ENCODE measurements at places on chromosomes 4 and X.
A peak's percentile ranks its signal among the peaks of the same experiment; 100 is the strongest.

- no peaks in the 10 kb centered on the region for H3K27me3 ChIP-seq
- no peak overlapping the region for H3K27ac ChIP-seq
These were observed 2.3 kb downstream of the S100P start for GRCh38 chr4:6695660-6696610.

DNA sequence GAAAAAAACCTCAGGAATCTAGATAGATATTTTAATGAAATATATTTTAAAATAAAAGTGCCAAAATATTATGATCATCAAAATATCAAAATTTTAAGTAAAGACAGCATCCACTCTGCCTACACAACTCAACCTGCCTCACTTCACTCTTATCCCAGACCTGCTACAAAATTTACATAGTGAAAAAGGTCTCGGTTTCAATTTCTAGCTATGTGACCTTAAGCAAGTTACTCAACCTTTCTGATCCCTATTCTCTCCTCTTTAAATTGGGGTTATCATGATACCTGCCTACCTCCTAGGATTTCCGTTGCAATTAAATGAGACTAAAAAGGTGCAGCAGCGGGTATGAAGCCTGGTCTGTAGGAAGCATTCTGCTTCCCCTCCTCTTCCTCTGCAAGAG lies 72.9 kb downstream of the FAM114A1 start:
- no peak overlapping the region for H3K4me3 ChIP-seq
- H3K27ac ChIP-seq = no peak overlapping the region
- no peaks in the 10 kb centered on the region for H3K4me1 ChIP-seq
- peaks cover 23% of the 10 kb centered on the region for H3K36me3 ChIP-seq
- DNase-seq = no peak

DNA sequence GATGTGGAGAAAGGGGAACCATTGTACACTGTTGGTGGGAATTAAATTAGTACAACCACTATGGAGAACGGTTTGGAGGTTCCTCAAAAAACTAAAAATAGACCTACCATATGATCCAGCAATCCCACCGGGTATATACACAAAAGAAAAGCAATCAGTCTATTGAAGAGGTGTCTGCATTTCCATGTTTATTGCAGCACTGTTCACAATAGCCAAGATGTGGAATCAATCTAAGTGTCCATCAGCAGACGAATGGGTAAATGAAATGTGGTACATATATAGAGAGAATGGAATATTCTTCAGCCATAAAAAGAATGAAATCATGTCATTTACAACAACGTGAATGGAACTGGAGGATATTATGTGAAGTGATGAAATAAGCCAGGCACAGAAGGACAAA lies 208.1 kb downstream of the TRIML1 start:
- no peaks in the 10 kb centered on the region for H3K36me3 ChIP-seq
- H3K27ac ChIP-seq = no peak overlapping the region
- H3K4me1 ChIP-seq = no peaks in the 10 kb centered on the region

DNA sequence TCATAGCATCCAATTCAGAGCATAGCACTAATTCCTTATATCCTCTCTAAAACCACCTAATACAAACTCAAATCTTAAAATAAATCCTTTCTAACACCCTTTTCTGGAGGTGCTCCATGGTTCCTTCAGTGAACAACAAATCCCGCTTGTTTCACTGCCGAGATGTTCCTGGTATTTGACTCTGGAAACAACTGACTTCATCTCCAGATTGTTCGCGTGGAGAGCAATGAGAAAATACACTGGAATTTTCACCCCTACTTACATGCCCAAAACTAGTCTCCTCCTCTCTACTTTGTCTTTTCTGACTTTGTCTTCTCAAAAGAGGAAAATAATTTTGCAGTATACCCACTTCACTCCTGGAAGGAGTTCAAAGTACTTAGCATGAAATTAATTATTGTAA lies 129.0 kb downstream of the PLS3 start:
- no peak overlapping the region for H3K4me3 ChIP-seq
- H3K36me3 ChIP-seq = no peaks in the 10 kb centered on the region
- no peaks in the 10 kb centered on the region for H3K4me1 ChIP-seq
- peak overlapping the region; percentile 36 for H3K27ac ChIP-seq
- no peaks in the 10 kb centered on the region for H3K27me3 ChIP-seq
- no peak for DNase-seq

DNA sequence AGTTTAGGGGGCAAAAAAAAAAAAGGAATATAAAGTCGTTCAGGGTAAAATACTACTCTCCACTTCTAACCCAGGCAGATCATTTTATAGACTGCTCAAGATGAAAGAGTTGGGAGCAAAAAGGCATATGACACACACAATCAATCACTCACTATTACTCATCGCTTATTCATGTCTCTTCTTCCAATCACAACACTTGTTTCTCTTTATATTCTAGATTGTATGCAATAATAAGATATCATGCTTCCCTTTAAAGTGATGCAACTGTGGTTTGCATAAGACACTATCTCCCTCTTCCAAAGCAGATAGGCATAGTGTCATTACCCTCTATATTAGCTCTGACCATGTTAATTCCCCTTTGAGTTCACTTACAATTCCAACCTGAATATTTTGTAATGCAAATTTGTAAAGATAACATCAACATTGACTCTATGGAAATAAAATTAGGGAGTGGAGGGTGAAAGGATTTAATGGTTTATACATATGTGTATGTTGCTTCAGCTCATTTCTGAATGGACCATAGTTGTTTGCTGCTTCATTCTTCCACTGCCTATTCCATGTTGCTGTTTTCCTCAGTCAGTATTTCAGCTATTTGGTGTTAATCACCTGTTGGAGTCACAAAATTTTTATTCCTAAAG lies 154.9 kb upstream of the EPHA5 start:
- no peaks in the 10 kb centered on the region for H3K36me3 ChIP-seq
- no peaks in the 10 kb centered on the region for H3K27me3 ChIP-seq
- no peak overlapping the region for H3K4me3 ChIP-seq
- no peak overlapping the region for H3K27ac ChIP-seq
- DNase-seq = no peak

- no peak overlapping the region for H3K4me3 ChIP-seq
- H3K27ac ChIP-seq = no peak overlapping the region
- DNase-seq = no peak
- H3K27me3 ChIP-seq = no peaks in the 10 kb centered on the region
- H3K36me3 ChIP-seq = no peaks in the 10 kb centered on the region
- no peaks in the 10 kb centered on the region for H3K4me1 ChIP-seq
These were observed 197.1 kb downstream of the SLC7A11 start for GRCh38 chr4:138045036-138045435.

GRCh38 chr4:147498031-147498660 lies 17.2 kb downstream of the EDNRA start:
- no peaks in the 10 kb centered on the region for H3K4me1 ChIP-seq
- no peaks in the 10 kb centered on the region for H3K27me3 ChIP-seq
- no peak overlapping the region for H3K27ac ChIP-seq
- no peak overlapping the region for H3K4me3 ChIP-seq
- no peaks in the 10 kb centered on the region for H3K36me3 ChIP-seq

DNA sequence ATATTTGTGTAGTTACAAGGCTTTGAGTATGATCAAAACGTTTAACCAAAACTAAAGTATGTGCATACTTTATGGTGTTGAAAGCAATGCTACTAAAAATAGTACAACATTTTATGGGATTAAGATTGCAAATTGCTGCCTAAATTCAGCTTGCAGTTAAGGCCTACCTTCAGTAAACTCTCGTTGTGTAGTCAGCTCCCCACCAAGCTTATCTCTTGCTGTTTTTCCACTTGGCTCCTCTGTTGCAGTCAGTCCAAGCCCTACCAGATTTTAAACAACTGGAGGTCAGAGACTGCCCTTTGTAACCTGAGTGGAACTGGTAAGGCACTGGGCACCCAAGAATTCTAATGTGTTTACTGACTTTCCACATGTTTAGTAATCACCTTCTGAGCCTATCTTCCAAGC lies 25.7 kb downstream of the AFF1 start:
- no peak for DNase-seq
- H3K27ac ChIP-seq = peak overlapping the region; percentile 51
- H3K36me3 ChIP-seq = no peaks in the 10 kb centered on the region

DNA sequence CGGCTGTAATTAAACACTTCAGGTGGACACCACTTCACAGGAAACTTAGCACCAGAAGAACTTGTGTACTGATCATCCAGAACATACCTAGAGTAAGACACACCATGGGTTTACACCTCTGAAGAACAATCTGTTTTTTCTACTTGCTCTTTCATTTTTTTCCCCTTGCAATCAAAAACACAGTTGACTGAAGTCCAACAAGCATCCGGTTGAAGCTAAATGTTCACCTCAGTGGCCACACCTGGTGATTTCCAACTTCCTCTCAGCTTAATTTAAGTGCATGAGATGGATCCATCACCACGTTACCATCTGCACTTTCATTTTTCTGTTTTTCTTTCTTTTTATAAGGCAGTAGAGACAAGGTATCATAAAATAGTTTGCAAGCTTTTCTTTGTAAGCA lies 4.9 kb upstream of the TXK start:
- H3K4me1 ChIP-seq = no peaks in the 10 kb centered on the region
- no peak for DNase-seq

DNA sequence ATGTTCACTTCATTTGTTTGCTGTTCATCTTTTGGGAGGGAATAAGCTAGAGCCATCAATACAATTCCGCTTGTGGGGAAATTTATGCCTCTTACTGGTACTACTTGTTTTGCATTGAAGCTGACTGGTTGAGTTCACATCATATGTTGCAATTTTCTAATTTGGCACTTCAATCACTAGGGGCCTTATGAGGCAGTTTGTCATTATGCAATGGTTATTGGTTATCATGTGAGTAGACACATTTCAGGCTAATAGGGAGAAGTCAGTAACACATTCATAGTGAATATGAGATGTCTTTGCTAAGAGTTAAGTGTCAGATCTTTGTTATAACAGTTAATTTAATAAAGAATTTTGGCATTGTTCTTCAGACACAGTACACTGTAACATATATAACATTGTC lies 5.0 kb downstream of the RPL36A start:
- H3K27me3 ChIP-seq = no peaks in the 10 kb centered on the region
- H3K27ac ChIP-seq = no peak overlapping the region
- no peaks in the 10 kb centered on the region for H3K4me1 ChIP-seq
- no peak for DNase-seq
- H3K4me3 ChIP-seq = no peak overlapping the region
- no peaks in the 10 kb centered on the region for H3K36me3 ChIP-seq

DNA sequence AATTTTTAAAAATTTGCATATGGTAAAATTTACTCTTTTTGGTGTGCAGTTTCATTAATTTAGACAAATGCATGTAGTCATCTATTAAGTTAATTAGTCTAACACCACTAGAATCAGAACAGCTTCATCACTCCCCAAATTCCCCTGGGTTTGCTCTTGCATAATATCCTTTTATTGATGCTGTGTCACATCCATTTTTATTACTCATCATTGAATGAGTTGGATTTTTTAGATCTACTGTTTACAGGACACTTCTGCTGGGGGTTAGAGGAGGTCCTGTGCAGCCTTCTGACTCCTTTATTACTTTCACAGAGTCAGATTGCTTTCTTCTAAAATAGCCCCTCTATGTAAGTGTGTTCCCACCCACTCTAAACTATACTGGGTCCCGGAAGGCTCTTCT lies 65.9 kb downstream of the MTHFD2L start:
- H3K4me3 ChIP-seq = no peak overlapping the region
- no peaks in the 10 kb centered on the region for H3K4me1 ChIP-seq
- DNase-seq = no peak
- no peak overlapping the region for H3K27ac ChIP-seq
- H3K36me3 ChIP-seq = no peaks in the 10 kb centered on the region

DNA sequence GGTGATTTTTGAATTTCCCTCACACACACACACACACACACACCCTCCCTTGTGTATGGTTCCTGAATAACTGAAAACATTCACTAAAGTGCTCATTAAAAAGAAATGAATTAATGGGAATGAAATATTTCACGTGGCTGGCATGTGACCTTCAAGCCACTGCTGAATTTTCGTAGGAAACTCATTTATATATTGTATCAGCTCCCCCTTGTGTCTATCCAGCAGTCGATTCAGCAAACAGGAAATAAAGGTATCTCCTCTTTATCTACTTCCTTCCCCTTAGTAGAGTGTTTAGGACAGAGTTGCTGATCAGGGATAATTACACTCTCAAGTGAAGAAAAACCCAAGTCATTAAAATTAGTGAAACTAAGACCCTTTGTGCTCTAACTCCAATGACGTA lies 912.6 kb upstream of the LCORL start:
- H3K4me3 ChIP-seq = no peak overlapping the region
- no peaks in the 10 kb centered on the region for H3K4me1 ChIP-seq
- H3K36me3 ChIP-seq = no peaks in the 10 kb centered on the region
- no peaks in the 10 kb centered on the region for H3K27me3 ChIP-seq
- no peak overlapping the region for H3K27ac ChIP-seq
- no peak for DNase-seq

GRCh38 chr4:77152421-77152820 lies 4.6 kb upstream of the CCNG2 start:
- H3K36me3 ChIP-seq = no peaks in the 10 kb centered on the region
- H3K27ac ChIP-seq = no peak overlapping the region
- no peak overlapping the region for H3K4me3 ChIP-seq

GRCh38 chr4:38202242-38202641 lies 242.0 kb downstream of the PTTG2 start:
- H3K4me3 ChIP-seq = no peak overlapping the region
- no peaks in the 10 kb centered on the region for H3K27me3 ChIP-seq
- no peaks in the 10 kb centered on the region for H3K4me1 ChIP-seq
- H3K36me3 ChIP-seq = no peaks in the 10 kb centered on the region

- no peaks in the 10 kb centered on the region for H3K36me3 ChIP-seq
- H3K27me3 ChIP-seq = no peaks in the 10 kb centered on the region
- DNase-seq = no peak
- H3K4me1 ChIP-seq = no peaks in the 10 kb centered on the region
- no peak overlapping the region for H3K27ac ChIP-seq
- no peak overlapping the region for H3K4me3 ChIP-seq
These were observed 21.6 kb upstream of the PDCL2 start for GRCh38 chr4:55613621-55614020.

DNA sequence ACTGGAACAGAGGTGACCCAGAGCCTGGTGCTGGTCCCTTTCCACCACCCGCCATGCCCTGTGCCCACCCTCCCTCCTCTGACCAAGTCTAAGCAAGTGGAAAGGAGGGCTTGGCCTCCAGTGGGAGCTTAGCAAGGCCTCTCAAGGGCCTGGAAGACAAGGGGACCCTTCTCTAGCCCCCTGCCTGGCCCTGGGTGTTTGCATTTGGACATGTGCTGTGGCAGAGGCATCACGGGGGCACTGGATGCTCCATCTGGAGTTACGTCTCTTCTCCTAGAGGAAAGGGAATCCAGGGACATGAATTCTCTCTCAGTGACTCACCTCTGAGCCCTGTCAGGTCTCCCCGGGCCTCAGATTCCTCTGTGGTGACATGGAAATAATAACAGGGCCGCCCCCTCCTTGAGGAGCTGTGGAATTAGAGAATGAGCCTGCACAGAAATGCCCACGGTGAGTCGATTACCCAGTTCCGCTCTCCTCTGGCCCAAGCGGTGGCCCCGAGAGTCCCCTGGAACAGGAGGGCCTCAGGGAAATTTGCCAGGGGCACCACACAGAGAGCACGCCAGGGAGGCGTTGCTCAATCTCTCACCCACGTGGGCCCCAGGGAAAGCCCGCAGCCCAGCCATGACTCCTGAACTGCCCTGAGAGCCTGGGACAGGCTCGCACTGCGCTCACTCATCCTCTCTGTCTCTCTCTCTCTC lies 189.6 kb downstream of the BCOR start:
- no peaks in the 10 kb centered on the region for H3K36me3 ChIP-seq
- no peak overlapping the region for H3K4me3 ChIP-seq
- no peaks in the 10 kb centered on the region for H3K4me1 ChIP-seq
- peak overlapping the region; percentile 89 for H3K27ac ChIP-seq
- no peaks in the 10 kb centered on the region for H3K27me3 ChIP-seq
- DNase-seq = peak; percentile 90

Data from aorta (tissue), 5 donors.